ENCODE measurements at places on chromosomes 1 and 21.

DNA sequence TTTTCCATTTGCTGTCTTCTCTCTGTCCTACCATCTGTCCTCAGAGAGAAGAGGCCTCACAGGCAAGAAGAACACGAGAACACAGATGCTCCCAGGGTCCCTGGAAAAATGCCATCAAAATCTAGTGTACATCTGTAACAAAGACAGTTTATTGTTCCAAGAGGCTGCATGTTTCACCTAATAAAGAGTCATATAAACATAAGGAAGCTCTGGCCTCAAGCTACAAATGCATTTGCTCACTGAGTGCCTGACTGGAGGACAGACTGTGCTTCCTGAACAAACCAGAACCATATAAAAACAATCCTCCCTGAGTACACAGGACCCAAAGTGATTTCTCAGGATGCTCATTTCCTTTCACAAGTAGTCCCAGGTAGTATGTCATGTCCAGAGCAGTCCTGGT lies 76.3 kb upstream of the SLC44A3 start:
- no peak for DNase-seq

DNA sequence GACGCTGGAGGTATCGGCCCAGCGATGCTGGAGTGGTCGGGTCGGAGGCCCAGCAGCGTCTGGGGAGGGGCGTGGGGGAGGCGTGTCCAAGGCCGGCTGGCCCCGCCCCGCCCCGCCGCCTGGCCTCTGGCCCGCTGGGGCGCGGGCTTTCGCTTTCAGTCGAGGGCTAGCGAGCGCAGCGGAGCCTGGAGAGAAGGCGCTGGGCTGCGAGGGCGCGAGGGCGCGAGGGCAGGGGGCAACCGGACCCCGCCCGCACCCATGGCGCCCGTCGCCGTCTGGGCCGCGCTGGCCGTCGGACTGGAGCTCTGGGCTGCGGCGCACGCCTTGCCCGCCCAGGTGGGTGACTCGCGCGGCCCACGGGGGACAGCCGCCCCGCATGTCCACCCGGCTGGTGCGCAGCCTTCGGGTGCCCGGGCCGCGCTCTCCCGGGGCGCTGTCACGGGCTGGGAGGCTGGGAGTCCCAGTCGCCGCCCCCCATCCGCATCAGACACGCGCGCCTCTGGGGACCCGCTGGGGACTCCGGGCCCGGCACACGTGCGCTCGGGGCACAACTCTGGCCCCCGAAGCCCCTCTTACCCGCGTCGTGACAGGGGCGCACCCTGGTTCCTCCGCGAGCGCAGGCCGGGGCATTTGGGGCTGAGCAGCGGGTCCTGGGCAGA lies at the start of gene TNFRSF1B:
TNFRSF1B (plus strand) TSS at position 158 of the 659 bp plus-strand sequence; CDS start at position 259, 101 bp downstream.
- DNase-seq, result no peak

GRCh38 chr1:24735509-24736375 lies 9.5 kb upstream of the CLIC4 start:
- no peak for DNase-seq

GRCh38 chr1:47937586-47938254 lies 59.5 kb downstream of the TRABD2B start:
- DNase-seq, result no peak

- no peak for DNase-seq
These were observed 18.4 kb upstream of the REG4 start for GRCh38 chr1:119829625-119830024.

DNA sequence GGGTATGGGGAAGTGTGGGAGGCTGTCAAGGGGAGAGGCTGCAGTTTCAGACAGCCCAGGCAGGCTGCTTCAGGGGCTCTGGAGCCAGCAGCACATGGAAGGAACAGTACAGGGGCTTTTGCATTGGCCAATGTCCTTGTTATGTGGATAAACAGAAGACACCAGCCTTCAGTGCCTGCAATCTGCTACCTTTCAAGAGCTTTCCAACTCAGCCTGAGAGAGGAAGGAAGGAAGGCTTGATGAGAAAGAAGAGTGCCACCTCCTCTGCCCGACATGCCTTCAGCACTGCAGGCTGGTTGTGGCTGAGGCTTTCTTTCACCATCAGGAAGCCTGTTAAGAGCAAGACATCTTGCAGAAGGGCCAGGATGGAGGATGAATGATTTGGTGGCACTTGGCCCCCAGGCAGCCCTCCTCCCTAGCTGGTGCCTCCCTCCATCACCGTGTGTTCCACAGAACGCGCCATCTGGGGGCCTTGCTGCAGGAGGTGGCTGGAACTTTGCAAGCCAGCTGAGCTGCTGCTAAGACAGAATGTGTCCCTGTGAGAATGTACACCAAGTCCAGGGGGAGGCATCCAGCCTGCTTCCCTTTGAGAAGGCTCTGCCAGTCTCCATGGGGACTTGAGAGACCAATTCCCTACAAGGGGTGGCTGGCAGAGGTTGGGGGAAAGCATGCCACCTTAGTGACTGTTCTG lies 372.4 kb upstream of the PROX1 start:
- DNase-seq, result no peak

- peak; percentile 74 for DNase-seq
These were observed 34.7 kb downstream of the TOMM20 start for GRCh38 chr1:235093696-235094592.

DNA sequence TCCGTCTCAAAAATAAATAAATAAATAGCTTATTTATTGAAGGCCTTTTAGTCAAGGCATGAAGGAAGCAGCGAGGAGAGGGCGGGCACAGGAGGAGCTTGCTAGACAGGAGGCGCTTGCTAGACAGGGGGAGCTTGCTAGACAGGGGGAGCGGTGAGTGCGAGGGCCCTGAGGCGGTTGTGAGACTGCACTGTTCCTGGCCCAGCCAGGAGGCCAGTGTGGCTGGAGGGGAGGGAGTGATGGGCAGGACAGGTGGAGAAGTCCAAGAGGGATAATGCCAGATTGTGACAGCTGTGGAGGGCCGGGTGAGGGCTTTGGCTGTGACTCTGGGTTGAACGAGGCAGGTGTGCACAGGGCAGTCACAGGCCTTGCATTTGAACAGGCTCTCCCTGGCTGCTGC lies 18.2 kb downstream of the KIF17 start:
- no peak for DNase-seq

DNA sequence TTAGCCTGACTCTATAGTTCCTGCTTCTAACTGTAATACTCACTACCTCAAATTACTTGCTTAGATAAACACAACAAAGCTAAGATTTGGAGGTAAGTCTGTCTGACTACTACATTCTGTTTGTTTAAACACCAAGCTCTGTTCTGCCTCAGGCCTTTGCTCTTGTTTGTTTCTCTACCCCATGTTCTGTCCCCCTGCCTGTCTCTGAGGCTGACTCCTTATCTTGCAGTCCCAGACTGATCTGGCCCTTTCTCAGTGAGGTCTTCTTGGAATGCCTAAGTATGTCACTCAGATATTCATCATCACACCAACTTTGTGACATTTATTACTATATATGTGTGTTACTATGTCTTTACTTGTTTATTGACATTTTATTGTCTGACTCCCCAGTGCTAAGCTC lies 425.5 kb downstream of the LMO4 start:
- DNase-seq, result no peak

DNA sequence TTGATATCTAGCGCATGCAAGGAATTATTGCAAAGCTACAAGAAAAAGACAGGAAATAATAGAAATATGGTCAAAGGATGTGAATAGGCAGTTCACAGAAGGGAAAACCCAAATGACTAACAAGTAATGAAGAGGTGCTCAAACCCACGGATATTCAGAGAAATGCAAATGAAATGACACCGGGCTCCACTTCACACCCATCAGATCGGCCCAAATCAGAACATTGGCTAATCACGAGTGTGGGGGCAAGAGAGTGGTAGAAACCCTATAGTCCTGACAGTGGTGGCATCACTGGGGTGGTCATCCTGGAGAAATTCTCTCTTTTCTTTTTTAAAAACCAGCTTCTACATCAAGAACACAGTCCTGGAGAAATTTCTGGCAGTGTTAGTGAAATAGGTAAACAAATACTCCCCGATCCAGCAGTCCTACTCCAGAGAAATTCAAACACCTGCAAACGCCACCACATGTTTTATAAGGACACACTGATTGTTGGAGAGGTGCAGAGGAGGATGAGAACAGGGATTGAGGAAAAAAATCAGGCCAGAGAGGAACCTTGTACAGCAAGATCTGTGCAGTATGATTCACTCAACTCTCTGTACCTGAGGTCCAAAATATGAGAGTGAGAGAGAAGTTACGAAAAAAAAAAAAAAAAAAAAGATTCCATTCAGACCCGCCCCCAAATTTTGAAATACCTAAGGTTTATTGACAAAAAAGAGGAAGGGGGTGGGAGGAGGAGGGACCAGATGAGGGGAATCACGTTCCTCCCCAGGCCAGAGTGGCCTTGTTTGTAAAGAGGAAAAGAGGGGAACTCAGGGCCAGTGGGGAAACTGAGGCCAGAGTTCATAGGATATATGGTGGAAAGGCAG lies 9.2 kb upstream of the TNFRSF1B start:
- DNase-seq, result no peak

GRCh38 chr1:201430776-201431175 lies 9.2 kb upstream of the TNNI1 start:
- no peak for DNase-seq

DNA sequence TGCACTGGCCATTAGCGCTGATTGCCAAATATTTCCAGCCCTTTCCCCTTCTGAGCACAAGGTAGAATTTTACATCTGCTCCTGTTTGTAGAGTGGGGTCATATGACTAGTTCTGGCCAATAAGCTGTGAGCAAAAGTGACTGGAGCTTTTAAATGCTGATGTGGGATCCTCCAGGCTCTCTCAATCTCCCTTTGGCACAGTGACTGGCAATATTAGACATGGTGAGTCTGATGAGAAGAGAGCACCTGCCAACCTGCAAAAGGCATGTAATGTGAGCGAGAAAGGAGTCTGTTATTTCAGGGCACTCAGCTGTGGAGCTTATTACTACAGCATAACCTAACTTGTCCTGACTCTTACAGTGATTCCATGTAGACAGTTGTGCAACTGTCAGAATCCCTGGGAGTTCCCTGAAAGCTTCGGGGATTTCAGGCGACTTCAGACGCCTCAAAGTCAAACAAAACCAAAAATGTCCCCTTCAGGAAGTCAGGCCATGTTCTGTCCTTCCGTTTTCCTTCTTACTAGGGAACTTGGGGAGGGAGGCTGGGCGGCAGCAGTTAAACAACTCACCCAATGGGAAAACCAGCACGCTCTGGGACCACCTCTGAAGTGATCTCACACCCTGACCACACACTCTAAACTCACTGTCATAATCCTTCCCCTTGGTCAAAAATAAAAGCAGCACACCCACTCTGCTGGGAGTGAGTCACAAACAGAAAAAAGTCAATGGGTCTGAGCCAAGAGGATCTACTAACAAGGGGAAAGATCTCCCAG lies 3.6 kb upstream of the RASSF5 start:
- DNase-seq, result no peak

DNA sequence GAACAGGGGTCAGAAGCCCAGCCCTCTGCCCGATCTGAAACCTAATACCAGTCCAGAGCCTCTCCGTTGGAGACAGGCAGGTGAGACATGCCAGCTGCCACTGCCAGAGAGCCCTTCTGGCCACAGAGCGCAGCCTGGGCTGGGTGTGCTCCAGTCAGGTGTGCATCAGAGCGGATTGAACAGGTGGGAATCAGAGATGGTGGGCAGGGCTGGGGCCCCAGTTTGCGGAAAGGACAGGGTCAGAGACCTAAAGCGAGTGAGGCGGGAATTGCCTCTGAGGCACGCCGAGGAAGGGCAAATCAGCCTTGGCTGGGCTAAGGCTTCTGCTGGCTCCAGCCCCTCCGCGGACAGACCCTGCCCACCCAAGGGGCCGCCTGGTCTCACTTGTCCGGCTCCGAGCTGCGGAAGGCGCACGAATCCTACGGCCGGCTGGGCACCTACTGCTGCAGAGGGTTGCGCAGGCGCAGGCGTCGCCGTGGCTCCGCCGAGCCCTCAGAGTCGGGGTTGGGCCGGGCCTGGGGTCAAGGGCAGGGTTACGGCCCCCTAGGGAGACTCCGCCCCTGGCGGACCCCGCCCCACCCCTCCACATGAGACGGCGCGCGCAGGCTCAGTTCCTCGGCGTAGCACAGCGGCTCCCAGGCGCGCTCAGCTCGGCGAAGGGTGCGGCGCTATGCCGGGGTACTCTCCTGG lies 10.3 kb downstream of the CPLANE2 start:
- no peak for DNase-seq

DNA sequence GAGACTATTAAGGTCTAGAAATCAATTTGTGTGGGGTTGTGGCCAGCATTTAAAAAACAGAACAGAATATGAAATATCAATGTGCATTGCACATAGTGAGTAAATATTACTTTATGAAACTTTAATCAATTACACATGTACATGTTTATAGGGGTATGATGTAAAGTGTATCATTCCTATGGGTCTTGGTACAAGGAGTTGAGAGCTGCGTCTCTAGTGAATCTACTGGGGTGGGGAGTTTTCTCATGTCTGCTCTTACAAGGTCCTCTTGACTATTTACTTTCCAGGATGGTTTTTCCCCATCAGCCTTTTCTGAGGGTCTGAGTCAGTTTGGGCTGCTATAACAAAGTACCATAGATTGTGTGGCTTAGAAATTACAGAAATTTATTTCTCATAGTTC lies 75.8 kb downstream of the BACH1 start:
- DNase-seq, result no peak

GRCh38 chr1:33236498-33236897 lies 19.8 kb upstream of the ZNF362 start:
- no peak for DNase-seq

- no peak for DNase-seq
These were observed 18.0 kb downstream of the BMP8A start for GRCh38 chr1:39509360-39510009.
